ENCODE measurements at places on chromosomes 2 and 18.

GRCh38 chr18:59911600-59911999 lies 11.8 kb downstream of the PMAIP1 start:
- DNase-seq = no peak

DNA sequence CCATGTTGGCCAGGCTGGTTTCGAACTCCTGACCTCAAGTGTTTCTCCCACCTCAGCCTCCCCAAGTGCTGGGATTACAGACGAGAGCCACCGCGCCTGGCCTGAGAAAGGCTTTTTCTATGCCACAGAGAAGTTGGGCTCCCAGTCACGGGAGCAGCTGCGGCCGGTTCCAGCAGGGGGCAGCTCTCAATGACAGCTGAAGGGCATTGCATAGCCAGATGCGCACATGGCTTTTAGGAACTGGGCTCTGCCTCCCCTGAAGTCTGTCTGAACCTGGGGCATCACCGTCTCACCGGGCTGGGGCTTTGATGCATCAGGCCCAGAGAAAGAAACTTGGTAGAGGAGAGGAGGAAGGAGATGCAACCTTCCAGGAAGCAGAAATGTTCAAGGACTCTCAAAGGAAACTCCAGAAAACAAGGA lies 84.2 kb upstream of the LAPTM4A start:
- DNase-seq = peak; percentile 58

DNA sequence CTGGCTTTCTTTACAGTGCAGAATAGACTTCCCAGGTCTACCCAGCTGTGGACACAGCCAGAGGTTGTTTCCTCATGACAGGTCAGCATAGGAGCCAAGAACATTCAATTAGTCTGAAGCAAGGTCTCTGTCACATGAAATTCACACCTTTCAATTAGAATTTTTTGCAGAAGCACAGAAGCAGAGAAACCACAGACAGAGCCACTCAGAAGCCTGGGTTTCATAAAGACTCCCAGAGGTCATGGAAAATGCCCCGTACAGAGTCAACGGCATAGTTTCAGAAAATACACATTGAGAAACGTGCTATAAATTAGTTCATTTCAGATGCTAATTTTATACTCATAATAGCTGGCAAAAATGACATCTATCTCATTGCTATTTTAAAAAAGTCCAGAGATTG lies 87.0 kb upstream of the TMEM200C start:
- DNase-seq = no peak

- DNase-seq = no peak
These were observed 87.4 kb upstream of the KLF7 start for GRCh38 chr2:207252979-207253645.

GRCh38 chr2:171522788-171523087 lies 464 bp downstream of the CYBRD1 start:
- DNase-seq = no peak

- peak; percentile 79 for DNase-seq
These were observed 338.4 kb upstream of the SLC39A10 start for GRCh38 chr2:195318440-195319111.

GRCh38 chr18:75121266-75121665 lies 87.7 kb downstream of the PTGR3 start:
- no peak for DNase-seq

GRCh38 chr18:36127836-36128529 lies 1.2 kb downstream of the SLC39A6 start:
- DNase-seq = peak; percentile 9

DNA sequence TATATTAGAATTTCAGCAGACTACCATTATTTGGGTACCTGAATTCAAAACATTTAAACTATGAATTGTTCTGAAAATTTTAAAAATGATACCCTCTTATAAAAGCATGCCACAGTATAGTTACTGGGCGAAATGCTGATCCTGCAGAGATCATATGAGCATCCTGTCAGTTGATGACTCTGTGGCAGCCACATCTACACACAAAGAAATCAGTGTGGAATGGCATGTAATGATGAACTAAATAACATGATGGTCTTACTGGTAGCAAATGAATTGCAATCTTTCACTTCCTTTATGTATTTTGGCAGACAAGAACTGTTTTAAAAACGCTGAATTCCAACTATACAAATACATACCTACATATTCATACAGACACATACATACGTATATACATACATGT lies 38.3 kb downstream of the MRPS9 start:
- DNase-seq = no peak

DNA sequence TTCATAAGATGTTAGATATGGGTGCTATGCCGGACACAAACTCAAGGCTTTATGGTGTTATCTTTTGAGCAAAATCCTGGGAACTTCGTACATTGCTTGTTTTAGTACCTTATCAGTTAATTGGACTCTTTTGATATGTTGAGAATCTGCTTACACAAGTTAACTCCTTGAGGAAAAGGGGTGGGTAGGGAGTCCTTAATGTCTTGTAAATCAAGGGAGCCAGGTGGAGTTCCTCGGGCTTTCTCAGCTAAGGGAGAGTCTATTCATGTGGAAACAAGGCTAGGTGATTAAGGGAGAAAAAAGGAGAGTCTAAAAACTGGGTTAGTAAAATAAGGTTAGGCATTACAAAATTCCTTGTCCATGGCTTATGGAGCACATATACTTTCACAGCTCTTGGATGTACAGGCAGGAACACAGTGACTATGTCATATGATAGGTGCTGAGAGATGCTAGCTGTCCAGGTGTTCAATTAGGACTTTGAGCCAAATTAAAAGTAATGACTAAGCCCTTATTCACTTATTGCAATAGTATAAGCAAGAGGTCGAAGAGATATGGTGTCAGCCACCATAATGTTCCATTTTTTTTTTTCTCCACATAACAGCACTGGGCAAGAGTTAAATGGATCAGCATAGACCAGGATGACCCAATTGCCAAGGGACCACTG lies 59.5 kb upstream of the DYNAP start:
- peak; percentile 19 for DNase-seq

DNA sequence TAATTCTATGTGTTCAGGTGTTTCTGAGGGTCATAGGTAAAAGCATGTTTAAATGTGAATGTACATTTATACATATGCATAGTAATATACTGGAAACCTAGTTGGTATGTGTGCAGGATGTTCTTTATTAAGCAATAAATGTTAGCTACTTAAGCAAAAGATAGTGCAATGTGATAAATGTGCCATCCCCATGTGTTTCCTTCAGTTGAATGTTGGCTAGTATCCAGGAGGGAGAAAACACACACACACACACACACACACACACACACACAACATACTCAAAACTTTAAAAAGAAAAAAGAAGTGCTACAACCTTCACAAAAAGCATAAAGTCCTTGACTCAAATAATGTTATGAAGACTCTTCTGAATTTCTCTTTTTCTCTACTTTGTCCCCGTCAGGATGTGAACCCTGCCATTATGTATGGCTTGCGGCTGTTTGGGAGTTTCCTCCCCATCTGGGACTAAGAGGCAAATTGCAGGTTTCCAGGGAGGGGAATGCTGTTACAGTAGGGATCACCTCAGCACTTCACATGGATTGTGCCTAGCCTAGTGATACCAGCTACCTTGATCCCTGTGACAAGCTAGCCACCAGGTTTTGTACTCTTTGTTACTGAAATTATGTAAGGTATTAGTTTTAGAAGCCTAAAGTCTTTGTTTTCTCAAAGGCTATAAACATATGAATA lies 82.6 kb downstream of the IKZF2 start:
- DNase-seq = no peak

DNA sequence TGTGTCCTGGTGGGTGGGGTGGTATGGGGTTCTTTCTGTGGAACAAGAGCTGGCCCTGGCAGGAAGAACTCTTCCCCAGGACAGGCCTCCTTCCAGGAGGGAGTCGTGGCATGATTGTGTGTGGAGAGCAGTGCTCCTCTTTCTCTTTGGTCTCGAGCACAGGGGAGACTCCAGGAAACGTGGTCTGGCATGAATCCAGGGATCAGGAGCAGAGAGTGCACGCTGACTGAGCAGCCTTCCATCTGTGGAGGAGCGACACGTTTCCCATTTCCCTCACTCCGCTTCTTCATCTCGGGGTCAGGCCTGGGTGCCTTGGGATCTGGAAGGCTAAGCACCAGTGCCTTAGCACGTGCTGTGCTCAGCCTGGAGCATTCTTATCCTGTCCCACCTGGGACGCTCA lies 132.0 kb upstream of the HDAC4 start:
- peak; percentile 18 for DNase-seq

DNA sequence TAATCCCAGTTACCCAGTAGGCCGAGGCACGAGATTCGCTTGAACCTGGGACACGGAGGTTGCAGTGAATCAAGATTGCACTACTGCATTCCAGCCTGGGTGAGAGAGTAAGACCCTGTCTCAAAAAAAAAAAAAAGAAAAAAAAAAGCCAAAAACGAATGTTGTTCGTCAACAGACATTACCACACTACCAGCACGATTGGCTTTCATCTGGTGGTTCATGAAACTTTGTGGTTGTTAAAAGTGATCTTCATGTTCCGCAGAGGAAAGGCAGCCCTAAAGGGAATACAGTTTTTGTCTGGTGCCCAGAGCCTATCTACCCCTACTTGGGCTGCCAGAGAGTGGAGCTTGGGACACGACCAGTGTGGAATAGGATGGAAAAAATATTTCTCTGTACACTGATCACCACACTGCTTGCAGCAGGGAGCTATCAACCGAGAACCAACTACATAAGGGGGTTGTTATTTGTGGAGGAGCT lies 13.6 kb upstream of the CXCR4 start:
- no peak for DNase-seq

- DNase-seq = no peak
These were observed 4.3 kb downstream of the EPG5 start for GRCh38 chr18:45962866-45963265.

GRCh38 chr2:55776479-55776878 lies 82.8 kb upstream of the PNPT1 start:
- DNase-seq = no peak

GRCh38 chr2:145813481-145813880 lies 1293.6 kb upstream of the ZEB2 start:
- DNase-seq = no peak

DNA sequence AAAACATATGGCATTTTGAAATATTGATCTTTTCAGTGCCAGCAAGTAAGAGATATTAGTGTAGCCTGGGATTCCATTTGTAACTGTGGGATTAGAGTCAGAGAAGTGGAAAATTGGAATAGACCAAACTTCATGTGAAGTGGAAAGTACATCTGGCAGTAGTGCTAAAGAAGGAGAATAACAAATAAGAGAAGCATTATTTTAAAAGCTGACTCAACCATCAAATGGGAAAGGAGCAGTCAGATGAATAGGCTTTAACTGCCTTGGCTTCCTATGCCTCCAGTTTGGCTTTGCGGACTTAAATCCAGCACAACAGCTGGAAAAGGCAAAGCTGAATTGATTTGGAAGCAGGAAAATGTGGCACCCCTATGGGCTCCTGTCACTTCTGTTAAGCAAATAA lies 623.1 kb downstream of the TSN start:
- no peak for DNase-seq

DNA sequence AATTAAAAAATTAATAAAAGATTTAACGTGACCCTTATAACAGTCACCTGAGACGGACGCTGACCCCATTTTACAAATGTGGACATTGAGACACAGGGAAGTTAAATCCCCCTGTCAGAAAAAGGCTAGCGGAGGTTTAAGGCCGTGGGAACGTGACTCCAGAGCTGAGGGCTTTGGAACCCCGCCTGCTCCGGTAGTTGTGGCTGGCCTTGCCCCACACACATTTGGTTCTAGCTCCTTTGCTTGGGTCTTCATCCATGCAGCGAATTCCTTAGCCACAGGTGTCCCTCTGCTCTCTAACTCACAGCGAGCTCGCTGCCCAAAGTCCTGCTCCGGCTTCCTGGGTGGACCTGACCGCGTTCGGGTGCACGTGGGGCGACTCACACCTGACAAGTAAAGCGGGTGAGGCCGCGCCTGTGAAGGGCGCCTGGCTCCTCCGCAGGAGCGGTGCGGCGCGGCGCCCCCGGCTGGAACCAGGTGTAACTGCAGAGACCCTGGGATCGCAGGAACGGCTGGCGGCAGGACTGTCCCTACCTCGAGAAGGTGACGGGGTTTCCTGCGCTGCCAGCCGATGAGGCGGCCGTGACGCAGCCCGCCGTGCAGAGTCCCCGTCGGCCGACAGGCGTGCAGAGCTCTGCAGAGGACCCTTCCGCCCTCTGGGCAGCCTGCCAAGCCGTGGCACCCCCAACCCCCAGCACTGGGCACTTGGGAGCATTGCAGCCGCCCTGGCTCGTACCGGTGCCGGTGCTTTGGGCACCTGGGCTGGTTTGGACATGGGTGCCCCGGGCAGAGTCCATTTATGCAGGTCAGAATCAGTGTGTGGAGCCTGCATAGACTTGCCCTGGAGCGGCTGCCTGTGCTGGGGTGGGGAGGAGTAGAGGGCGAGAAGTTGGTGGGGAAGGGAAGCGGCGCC lies 2.4 kb upstream of the PROC start:
- peak; percentile 88 for DNase-seq

GRCh38 chr18:354471-354870 lies 86.6 kb upstream of the THOC1 start:
- DNase-seq = no peak

DNA sequence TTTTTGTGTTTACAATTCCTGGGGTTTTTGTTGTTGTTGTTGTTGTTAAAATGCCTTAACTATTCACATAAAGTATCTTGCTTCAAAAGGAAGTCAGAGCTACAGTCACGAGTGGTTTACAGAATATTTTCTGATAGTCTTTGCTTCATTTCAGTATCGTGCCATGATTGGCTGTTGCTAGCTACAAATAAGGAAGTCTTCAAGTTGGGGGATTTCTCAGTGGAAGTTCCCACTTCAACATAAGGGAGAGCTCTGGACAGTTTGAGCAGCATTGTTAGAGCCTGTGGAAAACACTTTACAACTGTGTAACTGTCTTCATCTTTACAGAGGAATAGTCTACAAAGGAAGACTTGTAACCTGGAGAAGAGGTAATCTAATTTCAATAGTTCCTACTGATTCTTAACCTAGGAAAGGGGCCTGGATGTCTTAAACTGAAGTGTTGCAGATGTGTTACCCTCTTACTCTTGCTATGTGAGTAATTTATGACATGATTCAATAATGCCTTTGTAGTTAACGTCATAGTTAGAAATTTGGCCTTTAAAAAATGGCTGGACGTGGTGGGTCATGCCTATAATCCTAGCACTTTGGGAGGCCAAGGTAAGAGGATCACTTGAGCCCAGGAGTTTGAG lies 23.4 kb upstream of the TANK start:
- peak; percentile 77 for DNase-seq

- no peak for DNase-seq
These were observed 766 bp downstream of the CCDC85A start for GRCh38 chr2:56184500-56185011.

DNA sequence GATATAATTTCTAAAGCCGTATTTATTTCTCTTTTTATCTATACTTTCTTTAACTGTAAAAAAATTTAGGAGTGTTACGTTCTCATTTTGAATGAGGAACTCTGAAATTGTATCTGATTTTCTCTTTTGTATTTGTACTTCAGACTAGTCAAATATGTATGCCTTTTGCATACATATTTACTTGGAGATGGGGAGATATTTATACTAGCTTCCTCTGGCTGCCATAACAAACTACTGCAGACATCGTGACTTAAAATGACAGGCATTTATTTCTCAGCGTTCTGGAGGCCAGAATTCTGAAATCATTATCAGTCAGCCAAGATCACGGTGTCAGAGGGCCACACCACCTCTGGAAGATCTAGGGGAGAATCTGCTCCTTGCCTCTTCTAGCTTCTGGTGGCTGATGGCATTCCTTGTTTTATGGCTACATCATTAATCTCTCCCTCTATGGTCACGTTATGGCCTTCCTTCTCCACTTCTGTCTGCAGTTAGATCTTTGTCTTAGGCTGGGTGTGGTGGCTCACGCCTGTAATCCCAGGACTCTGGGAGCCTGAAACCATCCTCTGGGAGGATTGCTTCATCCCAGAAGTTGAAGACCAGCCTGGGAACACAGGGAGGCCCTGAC lies 8.2 kb downstream of the LCLAT1 start:
- no peak for DNase-seq

- DNase-seq = no peak
These were observed 150.1 kb upstream of the RIOK3 start for GRCh38 chr18:23302851-23303527.
